ENCODE measurements at places on chromosomes 2 and 18.

GRCh38 chr2:28239207-28239606 lies 153.5 kb upstream of the FOSL2 start:
- no peak for DNase-seq

DNA sequence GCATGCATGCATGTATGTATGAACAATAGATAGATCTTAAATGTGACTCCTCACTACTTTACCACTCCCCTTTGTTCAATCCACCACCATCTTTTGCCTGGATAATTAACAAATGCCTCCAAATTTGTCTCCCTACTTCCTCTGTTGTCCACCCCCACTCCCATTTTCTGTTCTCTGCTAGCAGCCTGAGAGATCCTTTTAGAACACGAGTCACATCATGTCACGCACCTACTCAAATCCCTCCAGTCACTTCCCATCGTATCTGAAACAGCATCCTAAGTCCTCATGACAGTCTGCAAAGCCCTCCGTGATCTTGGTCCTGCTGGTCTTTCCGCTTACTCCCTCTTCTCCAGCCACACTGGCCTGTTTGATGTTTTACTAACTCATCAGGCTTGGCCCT lies 527.3 kb downstream of the EPHA4 start:
- DNase-seq = no peak

DNA sequence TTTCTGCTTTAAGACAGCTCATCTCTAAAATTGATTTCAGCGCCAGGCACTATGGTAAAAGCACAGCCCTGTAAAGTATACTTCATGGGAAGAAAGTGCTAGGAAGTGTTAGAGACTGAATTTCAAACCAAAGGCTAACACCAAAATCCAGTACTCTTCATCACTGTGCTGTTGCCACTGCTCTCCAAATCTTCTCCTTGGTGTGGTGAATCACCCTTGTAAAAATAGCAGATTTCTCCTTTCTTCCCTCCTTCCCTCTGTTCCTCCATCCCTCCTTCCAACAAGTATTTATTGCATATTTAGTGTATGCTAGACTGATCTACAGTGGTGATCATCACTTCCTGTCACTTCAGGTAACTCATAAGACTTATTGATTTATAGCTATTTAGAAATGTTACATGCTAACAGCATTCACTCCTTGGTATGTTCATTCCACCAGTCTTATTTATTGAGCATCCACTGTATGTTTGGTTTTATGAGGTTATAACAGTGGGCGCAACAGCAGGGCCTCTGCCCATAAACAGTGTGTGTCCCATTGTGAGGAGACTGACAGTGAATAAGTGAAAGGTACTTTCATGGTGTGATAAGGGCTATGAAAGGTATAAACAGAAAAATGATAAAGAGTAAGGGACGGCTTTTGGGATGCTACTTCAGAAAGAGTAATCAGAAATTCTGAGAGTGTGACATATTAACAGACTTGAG lies 20.0 kb downstream of the KDM3A start:
- no peak for DNase-seq

GRCh38 chr2:138428710-138429440 lies 72.7 kb upstream of the SPOPL start:
- no peak for DNase-seq

DNA sequence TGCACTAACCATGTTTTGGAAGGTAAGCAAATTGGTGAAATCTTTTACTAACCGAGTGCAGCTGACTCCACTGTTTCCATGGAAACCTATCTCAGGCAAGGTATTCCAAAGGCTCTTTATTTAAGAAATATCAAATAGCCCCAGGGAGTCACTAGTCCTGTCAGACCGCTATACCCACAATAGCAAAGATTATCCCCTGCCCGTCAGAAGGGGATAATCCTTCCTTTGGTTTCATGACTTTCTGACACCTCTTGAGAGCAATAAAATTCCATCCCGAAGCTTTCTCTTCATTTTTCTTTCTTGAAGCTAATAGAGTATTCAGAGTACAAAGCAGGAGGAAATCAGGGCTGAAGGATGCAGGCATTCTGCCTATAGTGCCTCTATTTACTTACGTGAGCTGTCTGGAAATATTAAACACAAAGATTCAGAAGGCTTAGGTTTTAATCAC lies 34.7 kb upstream of the MAP2 start:
- DNase-seq = no peak

DNA sequence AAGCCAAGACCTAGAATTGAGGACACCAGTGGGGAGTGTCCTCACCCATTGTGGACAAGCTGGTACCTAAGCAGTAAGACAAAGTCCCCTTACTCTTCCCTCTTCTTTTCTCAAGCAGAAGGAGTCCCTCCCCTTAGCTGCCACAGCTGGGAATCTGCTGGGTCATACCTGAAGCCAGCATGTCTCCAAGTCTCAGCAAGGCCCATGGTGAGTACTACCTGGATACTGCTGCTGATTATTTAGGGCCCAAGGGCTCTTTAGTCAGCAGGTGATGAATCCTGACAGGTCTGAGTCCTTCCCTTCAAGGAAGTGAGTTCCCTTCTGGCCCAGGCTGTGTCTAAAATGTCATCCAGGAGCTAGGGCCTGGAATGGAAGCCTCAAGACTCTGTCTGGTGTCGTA lies 198.6 kb upstream of the STK17B start:
- no peak for DNase-seq

- no peak for DNase-seq
Observed at GRCh38 chr18:45373286-45373880, 241.9 kb upstream of the SLC14A2 start.

- no peak for DNase-seq
Observed at GRCh38 chr2:112701052-112701451, 19.8 kb upstream of the NT5DC4 start.

- no peak for DNase-seq
Observed at GRCh38 chr2:69948032-69948962, 13.1 kb downstream of the ASPRV1 start.

GRCh38 chr18:32696376-32696775 lies 76.4 kb downstream of the KLHL14 start:
- DNase-seq = no peak

DNA sequence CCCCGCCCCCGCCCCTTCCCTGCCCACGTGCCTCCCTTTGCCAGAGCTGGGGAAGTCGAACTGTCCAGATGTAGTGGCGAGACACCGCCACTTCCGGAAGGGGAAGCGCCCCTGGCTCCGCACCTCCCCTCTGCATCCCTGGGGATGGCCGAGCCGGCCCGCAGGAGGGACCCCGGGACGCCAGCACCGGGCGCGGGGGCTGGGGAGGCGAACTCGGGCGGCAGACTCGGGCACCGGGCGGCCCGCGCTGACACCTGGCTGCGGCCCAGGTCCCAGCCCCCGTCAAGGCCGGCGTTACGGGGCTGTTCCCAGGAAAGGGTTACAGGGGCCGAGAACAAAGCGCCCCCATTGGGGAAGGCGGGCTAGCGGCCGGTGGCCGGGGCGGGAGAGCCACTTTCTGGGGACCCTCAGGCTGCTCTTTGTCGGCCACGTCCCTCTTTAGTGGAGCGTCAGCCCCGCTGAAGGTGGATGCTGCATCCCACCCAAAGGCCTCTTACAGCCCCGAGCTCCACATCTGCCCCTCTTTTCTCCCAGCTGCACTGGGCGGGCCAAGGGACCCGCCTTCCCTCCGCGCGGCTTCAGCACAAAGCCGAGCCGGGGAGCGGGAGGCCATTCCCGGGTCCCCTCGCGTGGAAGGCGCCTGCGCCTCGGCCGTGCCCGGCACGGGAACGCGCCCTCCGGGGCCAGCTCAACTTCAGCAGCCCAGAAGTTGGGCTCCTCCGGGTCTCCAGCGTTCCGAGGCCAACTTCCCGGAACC lies 1.3 kb downstream of the SDC1 start:
- peak; percentile 74 for DNase-seq

DNA sequence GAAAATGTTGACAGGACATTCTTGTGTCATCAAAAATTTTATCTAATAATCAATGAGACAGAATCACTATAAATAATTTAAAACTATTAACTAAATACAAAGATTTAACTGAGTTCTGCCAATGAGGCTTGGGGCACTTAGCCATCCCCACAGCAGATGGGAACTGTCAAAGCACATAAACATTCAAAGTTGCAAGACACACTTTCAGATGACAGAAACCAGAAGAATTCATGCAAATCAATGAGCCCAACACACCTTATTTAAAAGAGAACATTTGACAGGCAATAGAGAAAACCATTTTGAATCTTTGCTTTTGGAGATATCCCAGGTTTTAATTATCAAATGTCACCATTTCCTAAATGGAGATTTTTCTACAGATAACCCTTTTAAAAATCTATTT lies 566.2 kb downstream of the IRS1 start:
- no peak for DNase-seq

- no peak for DNase-seq
Observed at GRCh38 chr2:75892490-75892889, 181.8 kb upstream of the GCFC2 start.

DNA sequence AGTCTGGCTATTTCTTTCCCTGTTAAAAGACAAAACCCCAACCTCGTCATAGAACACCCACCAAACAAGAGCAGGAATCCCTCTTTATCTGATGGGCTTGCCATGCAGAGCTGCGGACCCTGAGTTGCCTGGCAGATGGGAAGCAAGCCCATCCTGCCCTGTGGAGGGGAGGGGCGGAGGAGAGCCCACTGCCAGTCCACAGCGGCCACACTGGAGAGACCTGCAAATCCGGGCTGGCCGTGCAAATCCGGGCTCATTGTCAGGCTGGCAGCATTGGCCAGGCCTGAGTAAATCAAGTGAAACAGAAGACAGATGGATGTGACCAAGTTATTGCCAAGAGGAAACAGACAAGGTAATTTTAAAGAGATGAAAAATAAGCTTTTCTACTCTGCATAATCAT lies 22.0 kb downstream of the MYL12B start:
- no peak for DNase-seq

DNA sequence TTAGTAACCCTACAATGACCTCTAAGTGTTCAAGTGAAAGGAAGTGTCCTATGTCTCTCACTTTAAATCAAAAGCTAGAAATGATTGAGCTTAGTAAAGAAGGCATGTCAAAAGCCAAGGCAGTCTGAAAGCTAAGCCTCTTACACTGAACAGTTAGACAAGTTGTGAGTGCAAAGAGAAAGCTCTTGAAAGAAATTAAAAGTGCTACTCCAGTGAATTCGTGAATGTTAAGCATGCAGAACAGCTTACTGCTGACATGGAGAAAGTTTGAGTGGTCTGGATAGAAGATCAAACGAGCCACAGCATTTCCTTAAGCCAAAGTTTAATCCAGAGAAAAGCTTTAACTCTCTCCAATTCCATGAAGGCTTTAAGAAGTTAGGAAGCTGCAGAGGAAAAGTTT lies 373.7 kb downstream of the NR4A2 start:
- DNase-seq = no peak

DNA sequence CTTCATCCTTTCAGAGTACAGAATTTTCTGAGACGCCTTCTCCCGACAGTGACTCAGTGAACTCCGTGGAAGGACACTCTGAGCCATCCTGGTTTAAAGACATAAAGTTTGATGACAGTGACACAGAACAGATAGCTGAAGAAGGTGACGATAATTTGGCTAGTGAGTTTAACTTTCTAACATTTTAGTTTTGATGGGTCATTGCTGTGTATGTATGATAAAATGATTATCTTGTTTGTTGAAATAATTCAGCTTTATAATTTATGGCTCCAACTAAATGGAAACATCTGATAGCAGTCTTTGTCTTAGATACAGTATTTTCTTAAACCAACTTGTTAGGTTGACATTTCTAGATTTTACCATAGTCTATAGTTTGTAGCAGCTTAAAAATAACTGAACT lies 38.1 kb downstream of the PIKFYVE start:
- DNase-seq = no peak

- peak; percentile 37 for DNase-seq
Observed at GRCh38 chr2:235614176-235614860, 120.5 kb downstream of the AGAP1 start.

DNA sequence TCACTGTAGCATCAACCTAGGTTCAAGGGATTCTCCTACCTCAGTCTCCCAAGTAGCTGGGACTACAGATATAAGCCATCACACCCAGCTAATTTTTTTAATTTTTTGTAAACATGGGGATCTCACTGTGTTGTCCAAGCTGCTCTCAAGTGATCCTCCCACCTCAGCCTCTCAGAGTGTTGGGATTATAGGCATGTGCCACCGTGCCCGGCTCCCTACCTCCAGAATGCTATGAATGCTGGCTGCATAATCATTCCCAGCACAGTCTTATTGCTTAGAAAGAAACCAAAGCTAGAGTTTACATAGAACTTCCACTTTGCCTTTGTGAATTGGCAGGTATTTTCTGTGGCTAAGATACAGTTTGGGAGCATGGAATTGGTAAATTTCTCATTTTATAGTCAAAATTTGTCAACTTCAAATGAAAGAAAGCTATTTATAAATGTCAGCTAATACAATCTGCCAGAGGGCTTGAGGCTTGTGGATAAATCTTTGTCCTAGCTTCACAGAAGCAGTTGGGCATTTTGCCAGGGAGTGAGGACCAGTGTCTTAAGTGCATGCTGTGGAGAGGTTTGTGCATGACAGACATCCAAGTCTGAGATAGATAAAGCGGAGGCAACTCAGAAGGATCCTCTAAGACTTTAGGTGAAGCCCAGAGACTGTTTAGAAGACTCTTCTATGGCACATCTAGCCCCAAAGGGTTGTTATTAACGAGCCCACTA lies 175.4 kb downstream of the ANTXR1 start:
- DNase-seq = no peak

DNA sequence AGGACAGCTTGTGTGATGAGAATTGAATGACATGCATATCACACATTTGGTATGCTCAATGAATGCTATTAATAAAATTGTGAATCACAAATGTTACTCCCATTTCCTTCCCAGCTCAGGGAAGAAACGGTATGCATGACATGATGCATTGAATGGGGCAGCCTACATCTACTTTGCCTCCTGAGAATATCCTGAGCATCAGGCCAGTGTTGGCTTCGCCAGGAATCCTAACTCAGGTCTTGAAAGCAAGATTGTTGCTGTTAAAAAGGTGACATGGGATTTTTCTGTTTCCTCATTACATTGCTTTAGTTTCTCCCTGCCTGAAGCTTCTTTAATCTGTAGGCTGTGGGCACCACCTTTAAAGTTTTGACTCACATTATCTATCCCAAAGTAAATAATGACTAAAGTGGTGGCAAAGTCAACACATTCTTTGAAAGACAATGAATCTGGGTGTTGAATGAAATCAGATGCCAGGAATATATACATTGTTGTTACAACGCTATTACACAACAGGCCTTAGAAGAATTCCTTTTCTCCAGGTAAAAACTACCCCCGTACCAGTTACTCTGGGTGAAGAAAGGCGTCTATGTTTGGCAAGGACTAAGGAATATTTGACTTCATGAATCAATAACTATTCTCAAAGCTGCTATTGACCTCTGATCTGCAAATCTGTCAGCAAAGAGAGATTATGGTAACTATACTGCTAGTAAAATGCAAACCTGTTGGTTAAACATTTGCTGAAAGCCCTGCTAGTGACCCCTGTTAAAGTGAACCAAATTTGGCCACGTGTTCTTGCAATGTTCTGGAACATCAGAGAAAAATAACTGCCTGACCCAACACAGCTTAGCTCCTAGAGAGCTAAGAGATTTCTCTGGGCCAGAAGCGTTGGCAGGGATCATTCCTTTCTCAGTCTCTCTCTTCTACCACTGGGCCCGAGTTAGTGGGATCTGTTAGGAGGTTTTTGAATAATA lies 30.5 kb upstream of the NEDD4L start:
- DNase-seq = no peak

- no peak for DNase-seq
Observed at GRCh38 chr18:79983253-79983652, 5.1 kb downstream of the TXNL4A start.

GRCh38 chr2:239365782-239366435 lies 34.9 kb downstream of the HDAC4 start:
- no peak for DNase-seq
